ENCODE measurements at places on chromosomes 3 and 15.
A peak's percentile ranks its signal among the peaks of the same experiment; 100 is the strongest.

GRCh38 chr15:63350178-63350621 is 31.4 kb downstream of the CA12 start:
- DNase-seq: no peak

GRCh38 chr3:134252766-134253165 is 2.1 kb upstream of the RYK start:
- no peak for DNase-seq

DNA sequence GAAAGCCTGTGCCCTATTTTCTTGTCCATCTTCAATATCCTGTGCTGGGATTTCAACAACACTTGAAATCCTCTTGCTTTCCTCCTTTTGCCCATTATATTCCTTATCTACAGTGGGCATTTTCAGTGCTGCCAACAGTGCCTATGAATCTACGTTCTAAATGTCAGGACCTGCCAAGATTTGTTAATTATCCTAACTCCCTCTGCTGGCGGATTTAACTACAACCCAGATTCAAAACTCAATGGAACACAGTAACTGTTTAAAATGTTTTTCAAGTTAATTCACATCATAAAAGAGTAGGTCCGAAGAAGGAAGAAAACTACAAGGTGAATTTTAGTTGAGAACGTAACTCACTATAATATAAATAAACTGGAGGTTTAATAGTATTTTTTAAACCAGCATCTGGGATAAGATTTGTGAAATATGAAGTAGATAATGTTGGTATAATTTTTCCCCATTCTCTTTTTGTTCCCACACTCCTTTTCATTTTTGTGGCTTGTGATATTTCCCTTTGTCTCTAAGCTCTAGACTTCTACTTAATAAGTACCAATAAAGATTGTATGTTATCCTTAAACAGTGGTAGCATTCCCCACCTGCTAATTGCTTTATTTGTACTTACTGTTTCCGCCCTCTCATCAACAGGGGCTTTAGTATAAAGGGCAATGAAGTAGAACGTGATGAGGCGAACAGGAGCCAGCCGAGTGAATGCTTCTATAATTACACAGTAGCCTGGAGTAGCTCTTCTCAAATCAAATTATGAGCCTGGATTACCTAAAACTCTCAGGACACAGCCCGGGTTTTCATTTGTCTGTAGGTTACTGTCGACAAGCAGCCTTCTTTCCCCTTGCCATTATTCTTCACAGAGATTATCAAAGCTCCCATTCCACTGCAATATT is 302.5 kb upstream of the ATP11B start:
- DNase-seq: peak; percentile 6

GRCh38 chr3:182083112-182083511 is 371.4 kb downstream of the SOX2 start:
- no peak for DNase-seq

DNA sequence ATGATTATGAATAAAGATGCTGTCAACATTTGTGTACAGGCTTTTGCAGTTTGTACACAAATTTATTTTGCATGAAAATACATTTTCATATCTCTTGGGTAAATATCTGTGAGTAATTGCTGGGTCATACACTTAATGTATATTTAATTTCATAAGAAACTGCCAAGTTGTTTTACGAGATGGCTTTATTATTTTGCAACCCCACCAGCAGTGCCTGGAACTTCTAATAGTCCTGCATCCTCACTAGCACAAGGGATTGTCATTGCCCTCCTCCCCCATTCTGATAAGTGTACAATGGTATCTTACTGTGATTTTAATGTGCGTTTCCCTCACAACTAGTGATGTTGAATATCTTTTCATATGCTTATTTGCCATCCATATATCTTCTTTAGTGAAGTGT is 45.2 kb downstream of the ASTE1 start:
- DNase-seq: no peak

- no peak for DNase-seq
These were observed 202.8 kb downstream of the CADM2 start for GRCh38 chr3:85161544-85161943.

DNA sequence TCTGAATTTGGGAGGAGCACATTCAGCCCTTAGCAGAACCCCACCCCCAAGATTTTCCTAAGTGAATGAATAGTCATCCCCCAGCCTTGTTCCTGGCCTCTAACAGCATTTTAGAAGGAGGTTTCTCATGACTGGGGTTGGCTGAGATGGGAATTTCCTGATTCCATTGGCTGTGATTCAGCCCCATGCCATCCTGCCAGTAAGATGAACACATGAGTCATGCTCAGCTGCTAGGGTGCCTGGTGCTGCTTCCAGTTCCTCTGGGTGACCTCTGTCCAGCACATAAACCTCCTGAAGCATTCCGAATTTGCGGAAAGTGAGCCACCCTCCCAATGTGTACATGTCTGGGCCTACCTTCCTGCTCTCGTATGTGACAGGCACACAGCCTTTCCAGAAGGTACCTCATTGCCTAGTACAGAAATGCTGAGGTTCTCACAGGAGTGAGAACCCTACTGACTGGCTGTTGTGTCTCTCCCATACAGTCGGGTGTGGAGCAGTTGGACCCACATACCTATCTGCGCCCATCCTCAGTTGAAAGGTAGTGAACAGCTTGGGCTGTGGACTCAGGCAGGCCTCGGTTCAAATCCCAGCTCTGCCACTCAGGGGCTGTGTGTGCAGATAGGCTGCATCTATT is 91.7 kb downstream of the APBA2 start:
- DNase-seq: peak; percentile 98

- DNase-seq: no peak
These were observed 84.2 kb upstream of the BHLHE40 start for GRCh38 chr3:4894891-4895530.

DNA sequence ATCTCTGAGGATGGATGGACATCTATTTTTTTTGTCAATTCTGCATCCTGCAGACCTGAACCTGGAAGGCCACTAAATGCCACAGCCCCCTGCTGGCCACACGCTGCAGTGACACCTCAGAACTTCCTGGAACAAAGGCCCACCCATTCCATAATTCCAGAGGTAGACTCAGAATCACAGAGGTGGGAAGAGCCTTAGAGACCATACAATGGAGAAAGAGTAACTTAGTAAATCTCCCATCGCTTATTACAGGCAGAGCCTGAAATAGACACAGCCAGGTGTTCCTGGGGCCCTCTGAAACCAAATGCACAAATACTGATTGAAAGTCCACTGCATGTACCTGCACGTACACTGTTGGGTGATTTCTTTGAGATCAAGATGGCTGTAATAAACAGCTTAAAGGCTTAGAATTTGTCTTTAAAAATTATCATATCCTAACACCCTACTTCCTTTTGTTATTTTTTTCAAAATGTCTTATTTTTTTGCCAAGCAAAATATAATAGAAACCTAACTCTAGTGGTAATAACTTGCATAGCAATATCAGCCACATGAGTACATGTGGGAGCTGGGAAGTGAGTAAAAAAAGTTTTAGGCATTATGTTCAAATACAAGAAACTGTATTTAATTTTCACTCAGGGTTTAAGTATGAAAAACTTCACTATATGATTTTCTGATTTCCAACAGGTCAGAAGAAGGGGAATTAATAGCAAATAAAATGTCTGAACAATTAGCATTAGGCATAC is 62.7 kb downstream of the EOMES start:
- peak; percentile 60 for DNase-seq

DNA sequence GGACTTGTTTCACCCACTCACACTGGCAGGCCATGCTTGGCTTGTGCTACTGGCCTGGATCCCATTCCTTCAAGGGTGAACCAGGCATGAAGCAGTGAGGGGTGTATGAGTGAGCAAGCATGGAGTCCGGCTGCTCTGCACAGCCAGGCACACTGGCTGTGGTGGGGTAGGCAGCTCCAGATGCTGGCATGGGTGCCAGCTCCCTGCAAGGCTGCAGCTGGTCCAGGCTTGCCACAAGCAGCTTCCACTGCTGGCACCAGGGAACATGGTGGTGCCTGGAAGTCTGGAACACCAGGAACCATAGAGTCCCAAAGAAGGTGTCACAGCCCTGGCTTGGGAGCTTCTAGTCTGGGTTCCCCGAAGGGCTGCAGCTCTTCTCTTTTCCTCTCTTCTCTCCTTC is 395.1 kb downstream of the UNC13C start:
- no peak for DNase-seq

GRCh38 chr3:43378066-43378935 is 92.0 kb downstream of the SNRK start:
- DNase-seq: peak; percentile 53

GRCh38 chr3:46656778-46657556 is 36.5 kb downstream of the ALS2CL start:
- peak; percentile 25 for DNase-seq

DNA sequence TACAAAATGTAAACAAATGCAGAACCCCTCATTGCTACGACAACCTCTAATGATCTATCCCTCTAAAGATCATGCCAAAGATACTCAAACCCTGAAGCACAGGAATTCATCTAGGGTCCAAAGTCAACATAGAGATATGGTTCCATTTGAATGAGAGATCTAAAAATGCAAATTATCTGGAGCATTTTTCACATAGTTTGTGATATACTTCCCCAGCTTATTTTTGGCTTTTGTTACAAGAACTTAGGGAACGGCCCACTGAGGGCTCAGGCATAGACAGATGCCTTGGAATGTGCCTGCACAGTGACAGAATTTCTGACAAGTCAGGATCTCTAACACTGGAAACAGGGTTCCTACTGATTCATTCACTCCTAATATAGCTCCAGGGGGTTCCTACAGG is 258.9 kb upstream of the THBS1 start:
- peak; percentile 66 for DNase-seq

DNA sequence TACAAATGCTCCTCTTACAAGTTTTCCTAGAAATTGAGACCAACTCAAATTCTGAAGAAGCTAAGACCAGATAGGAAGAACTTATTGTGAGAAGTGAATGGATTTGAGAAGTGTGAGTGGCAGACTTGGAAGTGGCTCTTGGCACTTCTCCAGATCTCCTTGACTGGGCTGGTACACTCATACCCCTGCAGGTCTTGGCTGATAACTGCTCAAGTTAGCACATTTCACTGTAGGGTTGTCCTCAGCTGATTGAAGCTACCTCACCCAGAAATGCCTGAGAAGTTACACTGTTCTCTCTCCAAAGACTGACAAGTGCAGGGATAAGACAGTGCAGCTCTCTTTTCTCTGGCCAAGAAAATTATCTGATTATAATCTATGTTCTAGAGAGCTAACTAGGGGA is 16.5 kb upstream of the CLDN1 start:
- DNase-seq: peak; percentile 54

GRCh38 chr3:152769523-152769922 is 65.4 kb upstream of the P2RY1 start:
- no peak for DNase-seq

All from EL (cell line).